ENCODE measurements at places on chromosomes 6 and 20.

DNA sequence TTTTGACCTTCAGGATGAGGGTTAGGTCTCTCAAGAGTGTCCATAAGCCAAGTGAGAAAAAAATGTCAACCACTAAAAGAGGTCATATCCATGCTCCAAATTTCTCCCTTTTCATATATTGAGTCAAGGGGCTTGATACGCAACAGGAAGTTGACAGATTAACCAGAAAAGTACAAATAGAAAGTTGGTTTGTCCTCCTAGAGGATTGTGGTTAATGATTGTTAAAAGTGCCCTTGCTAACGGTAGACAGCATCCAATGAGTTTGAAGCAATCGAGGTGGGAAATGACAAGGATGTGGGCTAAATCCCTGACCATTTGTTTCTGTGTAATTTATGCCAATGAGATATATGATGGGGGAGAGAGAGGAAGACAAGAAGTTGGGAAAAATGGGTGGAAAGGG is 18.1 kb upstream of the HBS1L start:
- DNase-seq = no peak

DNA sequence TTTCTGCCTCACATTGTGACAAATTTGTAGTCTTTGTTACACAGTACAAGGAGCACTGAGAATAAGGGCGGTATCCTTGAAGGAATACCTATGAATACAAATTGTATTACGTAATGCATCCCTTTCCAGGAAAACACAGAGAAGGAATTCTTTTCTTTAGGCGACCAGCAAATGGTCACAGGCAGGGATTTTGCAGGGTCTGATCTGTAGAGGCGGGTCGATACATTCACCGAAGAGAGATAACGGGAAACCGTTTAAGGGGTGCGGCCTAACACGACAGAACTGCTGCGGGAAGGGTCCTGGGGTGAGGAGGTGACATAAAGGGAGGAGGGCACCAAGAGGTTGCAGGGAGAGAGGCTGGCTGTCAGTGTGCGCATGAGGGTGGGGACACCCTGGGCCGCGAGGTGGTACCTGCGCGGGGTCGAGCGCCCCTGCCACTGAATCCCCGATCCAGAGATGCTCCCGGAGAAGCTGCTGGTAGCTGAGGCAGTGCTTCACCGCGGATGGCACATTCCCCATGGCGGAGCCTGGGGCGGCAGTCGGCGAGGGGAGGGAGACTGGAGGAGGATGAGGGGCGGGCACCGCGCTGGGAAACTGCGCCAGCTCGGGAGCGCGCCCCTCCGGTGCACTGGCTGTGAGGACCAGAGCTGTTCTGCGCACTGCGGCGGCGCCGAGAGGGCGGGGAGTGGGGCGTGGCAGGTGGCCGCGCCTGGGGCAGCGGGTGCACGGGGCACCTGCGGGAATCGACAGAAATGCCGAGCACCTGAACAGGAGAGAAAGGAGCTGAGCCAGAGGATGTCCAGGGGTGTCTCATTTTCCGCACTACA is at the start of gene HMGCLL1:
Gene HMGCLL1 (minus strand): TSS at position 656 of the 827 bp plus-strand sequence. CDS start 137 bp downstream, at position 519.
- no peak for DNase-seq

GRCh38 chr6:49790341-49790740 is 3.3 kb upstream of the PGK2 start:
- DNase-seq = no peak

- no peak for DNase-seq
These were observed 360.6 kb downstream of the RIMS1 start for GRCh38 chr6:72246926-72247325.

GRCh38 chr6:1247056-1247455 is 64.8 kb upstream of the FOXQ1 start:
- DNase-seq = no peak

GRCh38 chr6:31568537-31568961 is 3.5 kb upstream of the LTA start:
- DNase-seq = peak; percentile 34

DNA sequence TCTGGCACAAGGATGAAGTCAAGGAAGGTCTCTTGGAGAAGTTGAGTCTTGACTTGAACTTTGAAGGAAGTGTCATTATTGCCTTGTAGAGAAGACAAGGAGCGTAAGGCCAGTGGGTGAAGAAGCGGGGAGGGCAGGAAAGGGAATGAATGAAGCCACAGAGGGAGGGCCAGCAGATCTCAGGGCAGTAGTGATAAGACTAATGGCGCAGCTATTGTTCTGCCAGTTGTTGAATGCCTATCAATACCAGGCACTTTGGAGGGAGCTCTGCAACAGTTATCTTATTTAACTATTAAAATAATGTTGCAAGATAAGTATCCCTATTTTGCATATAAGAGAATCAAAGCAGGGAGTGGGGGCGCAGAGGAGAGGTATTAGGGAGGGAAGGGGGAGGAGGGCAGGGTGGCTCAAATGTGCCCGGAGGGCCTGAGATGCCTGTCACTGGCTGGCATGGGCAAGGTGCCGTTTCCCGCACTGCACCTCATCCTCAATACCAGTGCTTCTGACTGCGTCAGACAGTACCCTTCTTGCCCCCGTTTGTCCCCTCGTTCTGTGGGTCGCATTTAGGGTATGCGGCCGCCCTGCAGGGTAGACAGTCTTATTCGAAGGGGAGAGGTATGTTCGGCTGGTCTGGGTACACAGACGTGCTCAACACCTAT is 109.8 kb downstream of the ZDHHC14 start:
- DNase-seq = no peak

DNA sequence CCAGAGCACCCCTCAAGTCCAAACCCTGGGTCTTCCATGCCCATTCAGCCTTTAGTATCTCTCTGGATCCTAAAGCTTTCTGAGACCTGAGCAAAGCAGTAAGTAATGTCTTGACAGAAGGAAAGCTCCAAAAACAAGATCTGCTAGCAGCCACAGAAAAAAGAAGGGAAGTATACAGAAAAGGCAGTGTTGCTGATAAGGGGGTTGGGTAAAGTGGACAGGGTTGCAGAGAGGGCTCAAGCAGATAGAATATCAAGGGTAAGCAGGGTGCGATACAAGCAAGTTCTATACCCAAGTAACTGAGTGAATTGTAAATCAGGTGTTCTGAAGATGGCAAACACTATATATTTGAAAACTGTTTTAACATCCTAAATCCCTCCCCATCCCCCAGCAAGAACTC is 113.4 kb upstream of the CARMIL1 start:
- no peak for DNase-seq

DNA sequence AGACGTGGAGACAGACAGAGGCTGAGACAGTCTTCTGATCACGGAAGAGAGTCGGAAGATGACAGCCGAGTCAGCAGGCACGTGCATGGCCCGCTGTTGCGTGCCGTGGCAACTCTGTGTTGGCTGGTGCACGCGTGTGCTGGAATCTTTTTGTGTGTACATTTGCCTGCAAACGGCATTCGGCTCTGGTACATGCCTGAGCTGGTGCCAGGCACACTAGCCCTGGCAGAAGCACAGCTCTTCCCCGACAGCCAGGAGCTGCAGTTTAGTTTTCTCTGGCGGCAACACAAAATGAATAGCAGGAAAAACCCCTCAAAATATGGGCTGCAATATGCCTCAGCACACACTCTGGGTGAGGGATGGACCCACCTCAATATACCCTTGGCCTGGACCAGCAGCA is 769 bp upstream of the PDYN start:
- DNase-seq = no peak

DNA sequence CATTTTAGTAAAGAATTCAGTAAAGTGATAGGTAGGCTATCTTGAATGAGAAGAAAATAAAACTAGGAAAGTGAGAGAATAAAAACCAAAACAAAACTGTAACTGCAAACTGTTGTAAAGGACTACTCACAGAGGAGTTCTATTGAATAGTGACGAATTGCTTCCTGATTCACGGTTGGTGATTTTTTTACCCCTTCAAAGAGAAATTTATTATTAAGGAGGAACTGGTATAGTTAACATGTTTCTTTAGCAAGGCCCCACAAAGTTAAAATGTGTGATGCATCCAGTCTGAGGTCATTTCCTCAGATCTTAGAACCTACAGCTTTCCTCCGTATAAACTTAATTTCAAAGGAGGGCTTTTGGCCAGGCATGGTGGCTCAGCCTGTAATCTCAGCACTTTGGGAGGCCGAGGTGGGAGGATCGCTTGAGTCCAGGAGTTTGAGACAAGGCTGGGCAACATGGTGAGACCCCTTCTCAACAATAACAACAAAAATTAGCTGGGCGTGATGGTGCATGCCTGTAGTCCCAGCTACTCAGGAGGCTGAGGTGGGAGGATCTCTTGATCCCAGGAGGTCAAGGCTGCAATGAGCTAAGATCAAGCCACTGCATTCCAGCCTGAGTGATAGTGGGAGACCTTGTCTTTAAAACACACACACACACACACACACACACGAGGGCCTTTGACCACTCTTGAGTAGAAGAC is 8.3 kb downstream of the PRDM1 start:
- DNase-seq = no peak

DNA sequence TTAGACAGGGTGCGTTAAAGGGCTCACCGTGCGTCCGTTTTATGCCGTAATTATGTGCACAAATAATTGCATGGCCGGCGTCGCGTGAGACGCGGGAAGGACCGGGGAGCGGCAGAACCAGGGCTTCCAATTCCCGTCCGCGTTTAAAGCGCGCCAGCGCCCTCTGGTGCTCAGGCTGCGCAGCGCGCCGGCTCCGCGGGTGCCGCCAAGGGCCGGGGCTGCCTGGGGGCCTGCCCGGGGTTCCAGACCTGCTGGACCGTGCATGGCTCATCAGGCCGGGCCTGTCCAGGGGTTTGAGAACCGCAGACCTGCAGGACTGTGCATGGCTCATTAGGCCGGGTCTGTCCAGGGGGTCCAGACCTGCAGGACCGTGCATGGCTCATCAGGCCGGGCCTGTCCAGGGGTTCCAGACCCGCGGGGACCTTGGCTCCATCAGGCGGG is 369.0 kb downstream of the THBS2 start:
- peak; percentile 38 for DNase-seq

DNA sequence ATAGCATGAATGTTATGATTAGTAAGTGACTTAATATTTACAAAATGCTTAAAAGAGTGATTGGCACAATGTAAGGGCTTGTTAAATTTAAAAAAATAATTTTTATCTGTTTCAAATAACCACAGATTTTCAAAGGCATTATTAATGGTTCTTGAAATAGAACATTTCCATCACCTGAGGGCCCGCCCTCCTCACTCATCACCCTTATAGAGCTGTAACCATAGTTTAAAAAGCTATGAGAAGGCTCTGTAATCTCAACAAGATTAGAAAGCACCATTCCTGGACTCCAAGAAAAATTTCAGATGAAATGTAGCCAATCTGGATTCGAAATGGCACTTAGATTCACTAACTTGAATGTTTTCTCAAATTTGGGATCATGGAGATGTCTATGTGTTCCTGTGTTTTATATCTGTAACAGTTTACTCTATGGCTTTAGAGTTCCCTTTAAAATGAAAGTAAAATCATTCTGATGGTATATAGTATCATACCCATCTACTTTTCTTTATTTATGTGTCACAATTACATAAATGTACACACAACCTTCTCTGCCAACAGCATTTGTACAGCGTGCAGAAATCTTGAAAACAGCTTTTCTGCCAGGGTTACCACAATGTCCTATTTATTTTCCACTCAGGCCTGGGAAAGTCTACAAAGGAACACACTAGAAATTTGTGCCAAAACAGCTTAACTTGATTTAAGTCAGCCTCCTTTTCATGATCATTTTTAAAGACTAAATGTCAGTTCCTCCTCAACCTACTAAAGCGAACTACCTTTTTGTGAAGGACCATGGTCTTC is 207.7 kb downstream of the TBX18 start:
- no peak for DNase-seq

GRCh38 chr6:146914489-146915483 is 289.4 kb upstream of the STXBP5 start:
- no peak for DNase-seq

DNA sequence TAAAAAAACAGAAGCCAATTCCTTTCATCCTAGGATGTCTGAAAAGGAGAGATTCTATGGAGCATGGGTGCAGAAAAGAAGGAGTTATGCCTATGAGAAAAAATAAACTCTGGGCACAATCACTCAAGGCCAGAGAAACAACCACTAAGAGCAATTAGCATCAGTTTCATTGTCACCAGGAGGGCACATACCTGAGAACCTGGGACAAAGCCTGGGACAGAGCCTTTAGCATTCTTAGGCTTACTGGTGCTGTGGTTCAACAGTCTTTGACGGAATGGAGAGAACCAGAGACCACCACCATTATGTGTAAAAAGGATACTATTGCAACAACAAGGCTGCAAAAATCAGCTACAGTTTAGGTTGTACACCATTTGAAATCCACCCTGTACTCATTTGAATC is 29.4 kb upstream of the BCKDHB start:
- DNase-seq = no peak

DNA sequence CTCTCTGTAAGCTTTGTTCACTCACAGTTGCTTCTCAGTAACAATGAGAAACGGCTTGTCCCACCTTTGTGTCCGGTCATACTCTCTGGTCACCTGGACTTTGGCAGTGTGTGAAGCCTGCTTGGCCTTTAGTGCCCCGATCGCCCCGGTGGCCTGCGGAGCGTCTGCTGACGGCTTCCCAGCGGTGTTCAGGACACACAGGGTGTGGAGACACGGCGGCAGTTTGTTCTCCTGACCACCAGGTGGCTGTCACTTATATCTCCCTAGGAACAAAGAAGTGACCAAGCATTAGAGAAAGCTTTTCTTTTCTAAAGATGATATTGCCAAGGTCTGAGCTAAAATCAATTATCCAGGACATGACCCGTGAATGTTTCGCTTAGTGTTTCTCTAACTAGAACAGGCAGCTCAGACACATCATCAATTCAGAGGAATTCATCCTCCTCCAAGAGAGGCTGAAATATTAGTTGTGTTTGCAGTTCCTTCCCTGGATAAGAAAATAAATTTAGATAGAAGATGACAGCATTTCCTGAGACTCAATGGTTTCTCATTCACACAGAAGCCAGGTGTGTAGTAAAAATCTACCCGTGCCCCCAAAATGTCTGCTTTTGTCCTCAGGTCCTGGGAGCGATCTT is 167.4 kb upstream of the THBS2 start:
- DNase-seq = no peak

- DNase-seq = no peak
These were observed 99.0 kb downstream of the CEBPB start for GRCh38 chr20:50289581-50289980.

- DNase-seq = no peak
These were observed 186.9 kb upstream of the SLC24A3 start for GRCh38 chr20:19025430-19026120.

- no peak for DNase-seq
These were observed 7.3 kb upstream of the USP45 start for GRCh38 chr6:99522531-99522930.

- no peak for DNase-seq
These were observed 143.5 kb downstream of the ANKRD60 start for GRCh38 chr20:58084966-58085365.

DNA sequence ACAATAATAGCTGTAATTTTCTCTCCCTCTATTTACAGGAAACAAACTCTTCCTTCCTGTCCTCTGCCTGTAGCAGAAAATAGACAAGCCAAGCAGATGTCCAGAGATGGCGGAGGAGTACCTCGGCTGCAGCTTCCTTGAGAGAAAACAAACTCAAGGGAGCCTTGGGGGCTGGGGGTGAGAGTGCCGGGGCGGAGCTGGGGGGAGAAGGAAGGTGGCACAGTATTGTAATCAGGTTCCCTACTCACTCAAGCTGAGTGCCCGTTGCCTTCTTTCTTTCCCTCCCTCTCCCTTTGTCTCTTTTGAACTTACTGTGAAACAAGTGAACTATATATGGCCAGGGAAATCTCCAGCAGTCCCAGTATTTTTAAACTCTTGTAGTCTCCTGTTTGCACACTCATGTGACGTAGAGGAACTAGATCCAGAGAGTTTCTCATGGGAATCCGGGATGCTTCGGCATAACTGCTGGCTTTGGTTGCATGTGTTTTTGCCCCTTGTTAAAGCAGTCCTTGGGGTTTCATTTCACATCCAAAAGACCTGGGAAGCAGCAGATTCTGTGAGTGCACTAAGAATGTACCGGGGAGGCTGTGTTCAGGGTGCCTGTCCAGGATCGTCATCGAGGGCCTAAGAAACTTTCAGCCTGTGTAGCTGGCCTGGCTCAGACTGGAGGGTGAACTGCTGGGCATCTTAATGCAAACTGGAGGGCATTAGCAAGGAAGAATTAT is 44.6 kb upstream of the HDDC2 start:
- no peak for DNase-seq

Measured in effector CD8-positive, alpha-beta T cell (primary cell).